ELF-1 (cell line): ENCODE measurements at places on chromosomes 3 and 15.

DNA sequence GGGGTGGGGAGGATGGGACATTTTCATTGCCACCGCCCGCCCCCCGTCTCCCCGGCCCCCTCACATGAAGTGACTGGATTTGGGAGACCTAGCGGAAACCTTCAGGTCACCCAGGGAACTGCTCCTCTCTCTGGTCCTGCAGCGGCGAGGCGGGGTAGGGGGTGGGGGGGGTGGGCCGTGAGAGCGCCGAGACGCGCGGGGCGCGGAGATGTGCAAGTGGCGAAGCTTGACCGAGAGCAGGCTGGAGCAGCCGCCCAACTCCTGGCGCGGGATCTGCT lies 712 bp upstream of the MME start:
- DNase-seq = no peak

- DNase-seq = no peak
Observed at GRCh38 chr3:184539801-184540435, 21.7 kb upstream of the EPHB3 start.

DNA sequence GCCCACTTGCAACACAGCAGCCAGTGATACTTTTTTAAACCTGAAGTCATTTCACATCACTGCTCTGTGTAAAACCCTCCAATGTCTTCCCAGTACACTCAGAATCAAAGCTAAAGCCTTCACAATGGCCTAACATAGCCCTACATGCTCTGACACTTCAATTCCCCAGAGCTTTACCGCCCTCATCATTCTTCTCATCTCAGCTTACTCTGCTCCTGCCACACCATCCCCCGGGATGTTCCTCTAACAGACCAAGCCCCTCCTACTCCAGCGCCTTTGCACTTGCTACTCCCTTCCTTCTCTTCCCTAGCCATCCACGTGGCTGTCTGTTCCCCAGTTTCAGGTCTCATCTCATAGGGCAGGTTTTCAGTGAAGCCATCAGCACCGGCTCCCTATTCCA lies 194.0 kb downstream of the SSR3 start:
- no peak for DNase-seq

DNA sequence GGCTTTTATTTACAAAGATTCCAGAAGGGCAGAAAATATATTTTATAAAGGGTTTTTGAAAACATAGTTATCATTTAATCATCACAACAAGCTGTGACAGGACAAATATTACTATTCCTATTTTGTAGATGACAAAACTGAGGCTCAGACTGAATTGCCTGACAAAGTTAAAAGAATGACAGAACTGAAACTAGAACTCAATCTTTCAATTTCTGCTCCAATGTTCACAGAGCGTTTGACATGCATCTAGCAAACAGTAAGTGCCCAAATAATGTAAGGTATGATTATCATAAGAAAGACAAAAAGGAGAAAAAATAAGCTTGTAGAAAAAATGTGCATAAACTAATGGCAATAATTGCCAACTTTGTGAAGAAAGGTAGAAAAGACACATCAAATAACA lies 61.9 kb downstream of the SCAPER start:
- no peak for DNase-seq

DNA sequence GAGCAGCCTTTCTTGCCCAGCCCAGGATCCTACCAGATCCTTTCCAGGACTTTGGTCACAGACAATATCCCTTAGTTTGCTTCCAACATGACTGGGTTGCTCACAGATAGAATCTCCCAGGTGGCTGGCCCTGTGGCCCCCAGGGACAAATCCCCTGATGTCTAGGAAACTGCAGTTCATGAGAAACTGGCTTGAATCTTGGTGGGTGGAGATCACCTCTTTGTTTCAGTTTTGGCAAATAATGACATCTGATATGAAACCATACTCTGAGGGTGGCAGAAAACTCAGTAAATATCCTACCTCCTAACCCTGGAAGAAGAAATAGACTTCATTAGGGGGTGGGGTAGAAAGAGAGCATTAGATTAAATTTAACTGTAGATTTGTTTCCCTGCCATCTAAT lies 44.1 kb upstream of the PFN2 start:
- no peak for DNase-seq

GRCh38 chr3:13083898-13084297 lies 10.7 kb upstream of the IQSEC1 start:
- no peak for DNase-seq

GRCh38 chr3:157499342-157499963 lies 3.8 kb downstream of the VEPH1 start:
- DNase-seq = peak; percentile 92

- DNase-seq = no peak
Observed at GRCh38 chr3:119624002-119624720, 26.5 kb downstream of the PLA1A start.

DNA sequence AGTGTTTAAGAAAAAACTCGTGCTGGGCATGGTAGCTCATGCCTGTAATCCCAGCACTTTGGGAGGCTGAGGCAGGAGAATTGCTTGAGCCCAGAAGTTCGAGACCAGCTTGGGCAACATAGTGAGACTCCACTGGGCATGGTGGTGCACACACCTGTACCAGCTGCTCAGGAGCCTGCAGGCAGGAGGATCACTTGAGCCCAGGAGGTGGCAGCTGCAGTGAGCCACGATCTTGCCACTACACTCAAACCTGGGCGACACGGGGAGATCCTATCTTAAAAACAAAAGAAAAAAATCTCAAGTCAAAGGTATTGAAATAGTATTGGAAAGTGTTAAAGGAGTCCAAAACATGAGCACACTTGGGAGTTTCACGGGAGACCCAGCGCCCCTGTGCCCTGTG lies 14.0 kb downstream of the KLF13 start:
- no peak for DNase-seq

GRCh38 chr3:76827701-76828226 lies 212.1 kb upstream of the ROBO2 start:
- DNase-seq = no peak

DNA sequence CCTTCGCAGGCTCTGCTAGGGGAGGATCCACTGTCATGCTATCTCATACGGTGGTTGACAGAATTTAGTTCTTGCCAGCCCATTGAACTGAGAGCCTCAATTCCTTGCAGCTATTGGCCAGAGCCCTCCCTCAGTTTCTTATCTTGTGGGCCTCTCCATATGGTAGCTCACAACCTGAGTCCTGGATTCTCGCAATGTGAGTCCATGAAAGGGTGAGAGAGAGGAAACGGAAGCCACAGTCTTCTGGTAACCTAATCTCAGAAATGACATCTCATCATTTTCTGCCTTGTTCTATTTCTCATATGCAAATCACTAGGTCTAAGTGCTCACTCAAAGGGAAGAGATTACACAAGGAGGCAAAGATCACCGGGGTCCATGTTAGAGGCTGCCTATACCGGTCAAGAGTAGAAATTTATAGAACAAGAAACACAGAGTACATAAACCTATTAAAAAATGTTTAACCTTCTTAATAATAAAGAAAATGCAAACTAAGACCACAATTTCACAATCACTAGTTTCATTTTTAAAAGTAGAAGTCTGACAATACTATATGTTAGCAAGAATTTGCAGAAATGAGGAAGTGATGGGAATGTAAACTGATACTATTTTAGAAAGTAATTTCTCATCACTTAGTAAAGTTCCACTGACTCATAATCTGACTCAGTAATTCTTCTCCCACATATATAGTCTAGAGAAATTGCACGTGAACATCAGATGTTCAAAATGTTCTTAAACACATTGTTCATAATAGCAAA lies 378.4 kb upstream of the AGTR1 start:
- DNase-seq = no peak

- DNase-seq = peak; percentile 82
Observed at GRCh38 chr3:190552969-190553759, 39.3 kb downstream of the IL1RAP start.

DNA sequence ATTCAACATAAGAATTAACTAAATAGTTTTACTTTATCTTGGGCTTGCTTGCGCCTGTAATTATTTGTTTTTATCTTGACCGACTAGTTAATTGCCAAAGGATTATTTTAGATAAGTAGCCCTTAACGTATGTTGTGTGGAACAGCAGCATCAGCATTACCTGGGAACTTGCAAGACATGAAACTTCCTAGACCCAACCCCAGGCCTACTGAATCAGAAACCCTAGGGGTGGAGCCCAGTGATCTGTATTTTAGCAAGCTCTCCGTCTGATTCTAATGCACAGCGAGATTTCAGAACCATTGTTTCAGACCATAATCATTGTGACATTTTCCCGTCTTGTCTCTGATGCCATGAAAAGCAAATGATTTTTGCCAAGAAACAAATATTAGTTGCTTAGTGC lies 31.1 kb downstream of the FILIP1L start:
- no peak for DNase-seq

DNA sequence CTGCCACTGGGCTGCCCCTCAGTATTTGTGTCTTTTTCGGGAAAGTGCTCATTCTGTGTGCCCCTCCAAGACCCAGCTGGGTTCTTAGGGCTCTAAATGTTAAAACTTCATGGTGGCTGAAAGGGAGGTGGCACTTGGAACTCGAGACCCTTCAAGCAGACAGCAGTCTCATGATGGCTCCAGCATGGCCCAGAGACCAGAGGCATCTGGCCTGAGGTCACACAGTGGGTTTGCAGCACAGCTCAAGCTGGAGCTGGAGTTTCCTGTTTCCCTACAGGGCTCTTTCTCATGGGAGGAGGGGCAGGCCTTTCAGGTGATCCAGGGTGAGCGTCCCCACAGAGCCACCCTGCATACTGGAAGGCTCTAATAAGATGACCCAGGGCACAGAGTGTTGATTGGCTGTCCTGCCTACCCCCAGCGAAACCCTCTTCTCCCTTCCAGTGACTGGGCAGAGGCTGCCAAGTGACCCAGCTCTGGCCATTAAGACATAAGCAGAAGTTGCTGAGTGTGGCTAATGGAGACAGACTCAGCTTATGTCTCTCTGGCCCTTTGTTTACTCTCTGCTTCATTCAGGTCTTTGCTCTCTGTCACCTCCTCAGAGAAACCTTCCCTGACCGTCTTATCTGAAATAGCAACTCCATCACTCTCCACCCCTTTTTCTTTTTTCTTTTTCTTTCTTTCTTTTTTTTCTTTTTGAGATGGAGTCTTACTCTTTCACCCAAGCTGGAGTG lies 166.6 kb upstream of the SMAD3 start:
- peak; percentile 58 for DNase-seq

DNA sequence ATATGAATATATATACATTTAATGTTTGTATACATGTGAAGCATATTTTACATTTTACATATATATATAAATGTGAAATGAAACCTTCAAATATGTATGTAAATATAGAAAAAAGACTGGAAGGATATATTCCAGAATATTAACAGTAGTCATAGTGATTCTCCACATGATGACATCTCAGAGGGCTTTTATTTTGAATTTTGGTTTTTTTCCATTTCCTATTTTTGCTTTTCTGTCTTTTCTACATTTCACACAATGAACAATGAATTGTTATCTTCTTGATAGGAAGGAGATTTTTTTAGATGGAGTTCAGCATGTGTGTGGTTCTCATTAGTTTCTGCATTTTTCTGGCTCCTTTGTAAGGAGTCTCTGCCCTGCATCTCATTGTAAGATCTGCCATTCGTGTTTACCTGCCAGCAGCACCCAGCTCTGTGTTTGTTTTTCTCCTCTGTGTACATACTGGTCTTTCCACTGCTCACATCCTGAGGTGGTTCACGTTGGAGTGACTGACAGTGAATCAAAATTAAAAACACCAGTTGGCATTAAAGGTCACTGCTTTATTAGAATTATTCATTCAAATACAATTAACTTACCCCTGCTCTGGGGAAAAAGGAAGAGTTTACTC lies 425.3 kb upstream of the MDFIC2 start:
- DNase-seq = no peak

DNA sequence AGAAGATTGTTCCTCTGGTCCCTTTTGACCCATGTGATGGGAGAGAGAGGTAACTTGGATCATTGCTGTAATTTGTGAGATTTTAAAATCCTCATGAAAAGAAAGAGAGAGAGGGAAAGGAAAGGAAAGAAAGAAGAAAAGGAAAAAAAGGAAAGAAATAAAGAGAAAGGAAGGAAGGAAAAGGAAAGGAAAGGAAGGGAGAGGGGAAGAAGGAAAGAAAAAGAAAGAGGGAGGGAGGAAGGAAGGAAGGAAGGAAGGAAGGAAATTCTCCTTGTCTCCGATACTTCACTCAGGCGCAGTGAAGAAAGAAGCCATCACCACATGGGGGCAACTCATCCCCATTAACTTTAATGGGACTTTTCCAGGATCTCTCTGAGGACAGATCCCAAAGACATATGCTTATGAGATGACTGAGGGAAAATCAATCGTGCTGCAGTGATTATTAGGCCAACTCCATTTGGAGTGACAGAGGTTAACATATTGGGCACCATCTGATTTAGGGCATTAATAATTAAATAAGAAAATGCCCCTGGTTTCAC lies 123.0 kb downstream of the MEGF11 start:
- no peak for DNase-seq

DNA sequence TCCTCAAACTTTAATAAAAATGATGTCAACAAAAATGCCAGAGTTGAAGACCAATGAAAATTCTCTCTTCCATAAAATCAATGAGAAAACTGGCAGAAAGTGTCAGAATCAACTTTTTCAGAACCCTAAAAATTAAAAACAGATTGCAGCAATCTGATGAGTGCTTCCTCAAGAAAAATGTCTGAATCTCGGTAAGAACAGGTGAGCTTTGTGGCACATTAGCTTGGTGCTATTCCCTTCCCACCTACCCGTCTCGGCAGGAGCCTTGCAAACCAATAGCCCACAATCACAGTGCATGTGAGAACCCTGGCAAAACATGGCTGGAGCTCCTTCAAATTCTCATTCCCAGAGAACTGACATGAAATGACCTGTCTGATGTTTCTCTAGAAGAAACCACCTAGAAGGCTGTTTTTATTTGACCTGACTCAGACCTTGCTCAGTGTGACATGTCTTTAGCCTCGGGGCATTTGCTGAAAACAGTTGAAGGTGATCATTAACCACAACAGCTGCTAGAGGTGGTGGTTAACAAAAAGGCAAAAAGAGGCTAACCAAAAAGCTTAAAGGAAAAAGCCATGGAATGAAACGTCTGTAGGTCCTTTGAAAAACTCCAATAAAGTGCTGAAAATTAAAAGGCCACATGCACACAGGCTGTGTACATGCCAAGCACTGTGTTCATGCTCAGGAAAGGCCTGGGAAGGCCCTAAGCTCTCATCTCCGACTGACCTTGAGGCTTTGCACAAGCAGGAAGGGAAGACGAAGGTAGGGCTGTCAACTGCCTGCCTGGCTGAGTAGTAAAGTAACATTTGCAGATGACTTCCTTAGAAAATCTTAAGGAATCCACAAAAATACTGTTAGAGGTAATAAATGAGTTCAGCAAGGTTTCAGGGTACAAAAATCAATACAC lies 253.0 kb upstream of the NSMCE3 start:
- DNase-seq = peak; percentile 71

DNA sequence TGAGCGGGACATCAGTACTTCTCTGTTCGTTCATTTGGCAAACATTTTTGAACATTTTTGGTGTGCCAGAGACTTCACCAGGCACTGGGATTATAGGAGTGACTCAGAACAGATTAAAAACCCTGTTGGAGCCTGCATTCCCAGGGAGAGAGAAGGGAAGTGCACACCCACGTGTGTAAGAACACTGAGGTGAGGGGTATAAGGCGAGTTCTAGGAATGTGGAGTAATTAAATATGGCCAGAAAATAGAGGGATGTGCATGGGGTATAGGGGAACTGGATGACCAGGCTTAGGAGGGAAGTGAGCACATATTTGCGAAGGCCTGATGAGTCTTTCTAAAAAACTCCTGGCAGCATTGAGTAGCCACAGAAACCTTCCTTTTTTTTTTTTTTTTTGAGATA lies 401.2 kb upstream of the C2CD4B start:
- DNase-seq = no peak

GRCh38 chr3:159458010-159458409 lies 530.6 kb upstream of the IL12A start:
- DNase-seq = no peak

- peak; percentile 79 for DNase-seq
Observed at GRCh38 chr15:89419370-89419984, 76.9 kb downstream of the RHCG start.
